GM12891 (cell line): ENCODE measurements at places on chromosomes 5 and 9.

DNA sequence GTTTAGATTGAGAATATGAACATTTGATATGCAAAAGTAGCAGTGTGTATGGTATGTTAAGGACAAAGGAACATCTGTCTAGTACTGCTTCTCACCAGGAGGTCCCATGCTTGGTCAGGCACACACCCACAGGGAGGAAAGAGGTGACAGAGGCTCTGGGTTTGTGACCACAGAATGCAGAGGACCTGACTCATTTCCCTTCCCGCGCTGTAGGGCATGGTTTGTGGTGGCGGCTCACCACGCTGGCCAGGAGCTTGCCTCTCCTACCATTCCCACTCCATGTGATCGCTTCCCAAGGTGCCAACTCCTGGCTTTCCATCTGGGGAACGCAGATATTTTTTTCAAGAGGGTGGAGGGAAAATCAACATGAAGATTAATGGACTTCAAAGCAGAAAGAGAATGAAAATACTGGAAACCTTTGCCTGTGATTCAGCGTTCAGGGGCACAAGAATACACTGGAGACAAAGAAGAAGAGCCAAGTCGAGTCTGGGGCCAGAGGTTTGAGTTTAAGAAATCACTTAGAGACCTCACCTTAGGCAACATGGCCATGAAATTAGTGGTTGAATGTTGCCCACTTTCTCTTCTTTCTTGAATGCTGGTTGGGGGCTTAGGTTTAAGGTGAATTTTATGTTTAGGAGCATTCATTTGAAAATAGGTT is 477.8 kb downstream of the CCDC171 start:
- DNase-seq: no peak

DNA sequence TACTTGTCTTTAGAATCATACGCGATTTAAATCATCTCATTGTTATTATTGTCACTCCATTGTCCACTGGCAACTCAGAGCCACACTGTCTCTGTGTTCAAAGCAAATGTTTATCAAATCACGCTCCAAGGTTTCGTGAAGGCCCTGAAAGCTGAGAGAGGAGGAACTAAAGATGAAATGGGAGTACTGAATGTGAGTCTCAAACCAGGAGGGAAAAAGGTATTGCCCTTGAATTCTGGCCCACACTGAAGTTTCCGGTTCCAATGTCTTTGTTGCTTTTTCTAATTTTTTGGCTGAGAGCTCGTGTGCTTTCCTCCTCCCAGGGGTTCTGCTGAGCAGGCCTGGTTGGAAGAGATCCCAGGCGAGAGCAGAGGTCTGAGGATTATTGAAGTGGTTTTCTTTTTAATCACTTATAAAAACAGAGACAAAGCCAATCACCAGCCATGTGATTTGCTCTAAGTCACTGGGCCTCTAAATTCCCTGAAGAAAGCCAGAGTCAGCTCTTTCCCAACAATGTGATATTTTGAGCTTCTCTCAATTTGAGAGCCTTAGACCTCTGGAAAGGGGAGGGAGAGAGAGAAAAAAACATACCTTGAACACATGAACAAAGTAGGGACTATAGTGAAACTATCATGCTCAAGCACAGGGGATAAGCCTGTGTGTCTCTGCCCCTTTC is 420.8 kb upstream of the GRAMD2B start:
- DNase-seq: no peak

DNA sequence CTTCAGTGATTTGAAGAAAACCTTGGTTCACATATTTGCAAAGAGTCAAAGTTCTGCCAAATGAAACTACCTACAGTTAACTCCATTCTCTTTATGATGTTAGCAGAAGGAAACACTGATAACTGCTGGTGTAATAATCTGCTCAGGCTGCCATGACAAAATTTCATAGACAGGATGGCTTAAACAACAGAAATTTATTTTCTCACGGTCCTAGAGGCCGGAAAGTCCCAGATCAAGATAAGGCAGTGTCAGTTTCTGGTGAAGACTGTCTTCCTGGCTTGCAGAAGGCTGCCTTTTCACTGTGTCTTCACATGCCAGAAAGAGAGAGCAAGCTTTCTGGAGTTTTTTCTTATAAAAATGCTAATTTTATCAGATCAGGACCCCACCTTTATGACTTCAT is 102.4 kb upstream of the PARP8 start:
- DNase-seq: no peak

DNA sequence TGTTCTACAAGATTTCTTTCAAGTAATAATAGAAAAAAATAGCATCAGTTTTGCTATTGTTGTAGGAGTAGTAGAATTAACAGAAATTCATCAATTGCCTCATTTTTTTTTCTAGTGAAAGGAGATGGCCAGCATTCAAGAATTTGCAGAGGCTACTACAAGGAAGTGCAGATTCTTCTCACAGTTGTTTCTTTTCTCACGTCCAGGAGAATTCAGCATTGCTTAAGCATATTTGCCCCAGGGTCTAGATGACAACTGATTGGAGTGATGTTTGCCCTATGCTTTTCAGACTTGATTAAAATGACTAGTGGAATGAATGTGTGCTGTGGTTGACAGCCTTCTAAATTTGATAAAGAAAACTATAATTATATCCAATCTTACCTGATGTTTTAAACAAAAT is 46.6 kb upstream of the SLC12A2 start:
- no peak for DNase-seq

GRCh38 chr5:179762079-179762780 is 29.6 kb downstream of the MAML1 start:
- no peak for DNase-seq

- peak; percentile 79 for DNase-seq
Observed at GRCh38 chr9:36873247-36873875, 160.7 kb downstream of the PAX5 start.

GRCh38 chr5:123438244-123438643 is 15.0 kb upstream of the CEP120 start:
- DNase-seq: no peak
